ENCODE measurements at places on chromosomes 16 and 17. TPM values are rescaled to one million over a fixed set of nuclear protein-coding genes. Genes with fewer than 3 reads are reported as not detected.

Gene NPIPB6
- total RNA-seq = 2.0 TPM

Gene ELMO3
- 1.6 TPM for total RNA-seq

Gene AOC2
- total RNA-seq = 1.1 TPM

Gene SLC6A2
- total RNA-seq = not detected
